Fibroblast of the aortic adventitia (primary cell): ENCODE measurements at places on chromosomes 3 and 15.

DNA sequence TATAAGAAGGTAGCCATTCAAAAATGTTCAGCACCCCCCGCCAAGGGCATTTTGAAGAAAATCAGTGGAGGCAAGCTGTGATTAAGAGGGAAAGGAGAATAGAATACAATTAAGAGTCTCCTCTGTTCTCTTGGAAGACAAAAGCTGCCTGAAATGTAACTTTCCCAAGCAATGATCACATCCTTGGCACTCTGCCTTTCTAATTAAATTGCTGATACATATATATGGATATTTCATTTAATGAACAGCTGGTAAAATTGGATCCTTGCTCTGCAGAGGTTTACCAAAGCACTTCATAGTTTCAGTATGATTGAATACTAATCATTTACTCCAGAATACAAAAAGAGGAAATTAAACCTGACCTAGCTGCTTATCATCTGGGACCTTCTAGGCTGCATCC, 10.4 kb downstream of the COL6A6 start:
- DNase-seq, result no peak

GRCh38 chr15:34900748-34901147, 68.8 kb downstream of the AQR start:
- no peak for DNase-seq

DNA sequence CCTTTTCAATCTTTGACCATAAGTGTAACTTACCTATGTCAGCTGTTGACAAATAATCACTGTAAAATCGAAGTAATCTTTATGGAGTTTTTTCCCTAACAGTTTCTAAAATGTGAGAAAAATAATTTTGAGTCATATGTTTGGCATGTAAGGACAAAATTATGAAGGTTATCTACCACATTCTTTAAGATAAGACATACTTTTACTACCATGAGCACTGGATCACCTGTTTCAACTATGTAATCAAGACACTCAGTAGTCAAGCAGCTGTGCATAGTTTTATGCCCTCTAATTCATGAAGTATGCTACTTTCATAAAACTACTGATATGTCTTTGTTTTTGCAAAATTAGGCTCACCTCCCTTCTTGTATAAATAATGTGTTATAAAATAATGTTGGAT, 12.1 kb downstream of the FGF7 start:
- DNase-seq, result peak; percentile 79

DNA sequence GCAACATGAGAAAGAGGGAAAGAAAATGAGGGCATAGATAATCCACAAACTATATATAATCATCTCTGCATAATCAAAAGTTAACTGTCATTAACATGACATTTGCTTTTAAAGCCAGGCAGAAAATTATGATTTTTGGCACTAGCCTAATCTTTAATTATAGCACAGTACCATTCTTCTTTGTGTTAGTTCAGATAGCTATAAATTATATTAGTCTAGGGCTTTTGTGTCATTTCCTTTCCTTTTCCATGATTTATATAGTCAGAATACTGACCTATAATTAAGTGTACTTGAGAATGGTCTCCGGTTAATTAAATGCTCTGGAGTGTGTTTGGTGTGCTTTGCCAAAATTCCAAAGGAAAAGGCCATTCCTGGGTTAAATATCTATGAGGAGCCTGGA, 441.9 kb upstream of the THRB start:
- no peak for DNase-seq

GRCh38 chr3:171200750-171201088, 174.2 kb upstream of the SLC2A2 start:
- no peak for DNase-seq

GRCh38 chr3:33884701-33885100, 86.3 kb downstream of the PDCD6IP start:
- DNase-seq, result no peak

DNA sequence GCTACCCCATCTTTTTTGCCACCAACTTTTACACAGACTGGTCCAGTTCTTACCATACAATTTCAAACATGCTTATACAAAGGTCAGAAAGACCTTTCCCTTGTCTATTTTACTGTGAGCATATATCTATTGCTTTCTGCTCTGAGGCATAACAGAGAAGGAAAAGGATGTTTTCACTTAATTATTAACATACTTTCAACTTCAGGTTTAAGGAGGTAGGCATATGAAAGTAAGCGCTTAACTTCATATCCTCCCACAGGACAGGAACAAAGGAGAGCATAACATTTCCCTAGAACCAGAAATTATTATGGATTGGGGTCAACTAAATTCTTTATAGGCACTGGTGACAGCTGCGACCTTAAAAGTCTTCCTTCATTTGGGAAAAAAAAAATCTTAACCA, 1.1 kb downstream of the MYEF2 start:
- DNase-seq, result no peak

GRCh38 chr15:67862750-67863441, 23.1 kb upstream of the RNU6-1 start:
- no peak for DNase-seq

- no peak for DNase-seq
Observed at GRCh38 chr15:28459279-28459678, 73.5 kb downstream of the GOLGA8G start.

DNA sequence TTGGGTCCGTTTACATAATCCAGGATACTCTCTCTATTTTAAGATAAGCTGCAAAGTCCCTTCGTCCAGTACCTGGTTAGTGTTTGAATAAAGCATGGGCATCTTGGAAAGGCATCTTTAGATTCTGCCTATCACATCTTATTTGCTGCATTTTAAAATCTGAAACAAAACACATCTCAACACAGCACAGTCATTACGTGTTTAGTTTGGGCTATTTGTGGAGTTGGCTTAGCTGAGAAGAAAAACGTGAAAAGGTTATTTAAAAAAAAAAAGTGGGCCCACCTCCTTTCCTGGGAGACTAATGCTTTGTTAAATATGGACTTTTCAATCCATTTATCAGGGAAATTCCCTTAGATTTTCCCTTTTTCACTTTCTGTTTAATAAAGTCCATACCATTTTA, 174.5 kb upstream of the WNT5A start:
- DNase-seq, result no peak

DNA sequence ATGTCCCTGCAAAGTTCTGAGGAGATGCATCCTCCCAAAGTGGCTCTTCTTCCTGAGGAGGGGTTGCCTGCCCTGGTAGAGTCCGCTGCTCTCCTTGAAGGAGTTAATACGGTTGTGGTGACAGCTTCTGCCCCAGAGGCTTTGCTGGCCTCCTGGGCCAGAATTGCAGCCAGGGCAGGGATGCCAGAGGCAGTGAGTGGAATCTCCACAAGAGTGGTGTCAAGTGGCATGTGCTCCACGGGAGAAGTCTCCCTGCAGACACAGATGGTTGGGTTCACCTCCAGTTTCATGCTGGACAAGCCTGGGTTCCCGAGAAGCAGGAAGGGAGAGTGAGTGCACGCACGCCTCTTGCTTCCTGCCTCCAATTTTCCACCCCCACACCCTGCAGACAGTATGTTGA, 105.5 kb downstream of the SLC25A26 start:
- no peak for DNase-seq

GRCh38 chr3:27324686-27325085, 44.5 kb downstream of the NEK10 start:
- DNase-seq, result no peak

DNA sequence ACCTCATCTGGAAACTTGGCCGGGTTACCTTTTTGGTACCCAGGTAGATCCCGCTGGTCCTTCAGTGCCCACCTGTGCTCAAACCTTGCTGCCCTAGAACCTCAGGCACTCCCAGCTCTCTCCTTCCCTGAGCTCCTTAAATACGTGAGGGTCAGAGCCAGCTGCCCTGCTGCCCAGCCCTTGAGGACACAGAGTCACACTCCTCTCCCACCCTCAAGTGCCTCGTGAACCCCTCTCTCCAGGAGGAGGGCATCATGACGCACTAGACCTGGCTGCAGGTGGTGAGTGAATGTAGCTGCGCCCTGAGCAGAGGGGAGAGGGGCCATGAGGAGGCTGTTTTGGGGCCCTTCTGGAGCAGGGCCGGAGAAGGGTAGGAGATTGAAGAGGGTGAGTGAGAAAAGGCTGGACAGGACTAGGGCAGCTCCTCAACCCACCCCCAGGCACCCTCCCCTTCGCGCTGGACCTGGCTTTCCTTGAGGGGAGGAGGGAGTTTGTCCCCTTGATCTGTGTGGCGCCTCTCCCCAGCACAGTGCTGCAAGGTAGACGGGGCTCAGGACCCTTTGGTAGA, 941 bp downstream of the SLC12A8 start:
- no peak for DNase-seq

- DNase-seq, result peak; percentile 56
Observed at GRCh38 chr3:125140011-125140817, 72.3 kb downstream of the SLC12A8 start.

GRCh38 chr15:63492541-63493077, 11.8 kb upstream of the USP3 start:
- DNase-seq, result no peak

DNA sequence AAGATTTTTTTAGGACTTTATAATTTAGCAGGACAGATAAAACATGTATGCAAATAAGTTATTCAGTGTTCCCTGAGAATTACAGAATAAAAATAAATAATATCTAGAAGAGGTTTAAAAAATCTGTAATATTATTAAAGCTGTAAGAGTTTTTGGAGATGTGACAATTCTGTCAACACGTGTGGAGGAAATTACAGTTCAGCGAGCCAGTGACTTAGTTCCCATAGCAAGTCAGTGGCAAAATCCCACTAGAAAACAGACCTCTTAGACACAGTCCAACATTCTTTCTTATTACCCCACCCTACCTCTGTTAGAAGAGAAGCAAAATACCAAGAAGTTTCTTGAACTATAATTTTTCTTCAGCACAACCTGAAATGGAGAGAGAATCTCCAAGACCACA, 16.2 kb upstream of the DENND6A start:
- peak; percentile 40 for DNase-seq

DNA sequence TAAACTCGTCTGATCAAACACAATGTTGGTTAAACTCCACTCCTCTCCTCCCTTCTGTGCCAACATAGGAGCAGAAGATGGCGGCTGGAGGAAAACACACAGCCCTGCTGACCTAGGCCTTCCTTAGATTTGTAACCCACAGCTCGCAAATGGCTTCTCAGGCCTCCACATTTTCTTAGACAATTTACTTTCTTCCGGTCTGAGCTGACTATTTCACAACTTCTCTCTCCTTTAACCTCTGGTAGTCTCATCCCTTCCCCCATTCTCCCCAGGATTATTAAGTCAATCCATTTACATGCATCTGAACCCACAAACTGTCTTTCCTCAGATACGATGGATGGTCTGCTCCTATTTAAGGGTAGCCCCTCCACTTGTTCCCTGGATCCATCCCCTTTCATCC, 25.7 kb upstream of the ULK4 start:
- no peak for DNase-seq

DNA sequence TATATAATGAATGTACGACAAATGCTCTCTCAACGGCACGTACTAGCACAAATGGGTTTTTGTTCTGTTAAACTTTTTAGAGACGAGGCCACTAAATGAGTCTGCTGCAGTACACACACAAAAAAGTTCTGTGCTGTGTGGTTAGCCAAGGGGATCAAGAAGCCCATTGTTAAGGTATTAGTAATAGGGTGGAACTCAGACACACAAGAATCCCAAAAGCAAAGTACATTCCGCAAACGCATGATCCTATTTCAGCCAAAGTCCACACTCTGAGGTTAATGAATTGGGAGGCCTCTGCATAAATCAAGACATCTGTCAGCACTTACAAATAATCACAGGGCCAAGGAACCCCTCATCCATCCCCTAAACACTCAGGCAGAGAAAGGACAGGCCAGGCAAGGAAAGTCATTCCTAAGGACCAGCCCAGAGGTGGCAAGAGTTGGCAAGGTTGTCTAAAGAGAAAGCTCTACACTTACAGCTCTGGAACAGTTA, 12.1 kb downstream of the OSBPL10 start:
- DNase-seq, result peak; percentile 97

- DNase-seq, result no peak
Observed at GRCh38 chr15:92613841-92614240, 41.7 kb downstream of the FAM174B start.

GRCh38 chr3:161395115-161396012, 24.0 kb upstream of the SPTSSB start:
- no peak for DNase-seq

DNA sequence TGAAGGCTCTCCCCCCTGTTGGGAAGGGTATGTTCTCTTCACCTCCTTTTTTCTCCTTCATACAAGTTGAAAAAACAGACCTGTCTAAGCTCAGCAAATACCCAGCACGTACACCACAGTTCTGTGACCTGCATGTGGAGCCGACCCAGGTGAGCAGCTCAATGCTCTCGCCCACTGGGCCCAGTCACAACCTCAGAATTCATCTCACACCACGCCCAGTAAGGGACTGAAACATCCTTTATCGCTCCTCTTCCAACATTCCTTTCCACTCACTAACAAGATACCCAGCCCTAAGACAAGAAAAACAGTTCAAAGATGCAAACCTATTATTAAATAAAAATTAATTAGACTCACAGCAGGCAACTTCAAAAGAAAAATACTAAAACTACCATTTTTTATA, 68.9 kb downstream of the FOXP1 start:
- DNase-seq, result peak; percentile 22

- DNase-seq, result no peak
Observed at GRCh38 chr3:186902154-186902553, 28.2 kb upstream of the ST6GAL1 start.

DNA sequence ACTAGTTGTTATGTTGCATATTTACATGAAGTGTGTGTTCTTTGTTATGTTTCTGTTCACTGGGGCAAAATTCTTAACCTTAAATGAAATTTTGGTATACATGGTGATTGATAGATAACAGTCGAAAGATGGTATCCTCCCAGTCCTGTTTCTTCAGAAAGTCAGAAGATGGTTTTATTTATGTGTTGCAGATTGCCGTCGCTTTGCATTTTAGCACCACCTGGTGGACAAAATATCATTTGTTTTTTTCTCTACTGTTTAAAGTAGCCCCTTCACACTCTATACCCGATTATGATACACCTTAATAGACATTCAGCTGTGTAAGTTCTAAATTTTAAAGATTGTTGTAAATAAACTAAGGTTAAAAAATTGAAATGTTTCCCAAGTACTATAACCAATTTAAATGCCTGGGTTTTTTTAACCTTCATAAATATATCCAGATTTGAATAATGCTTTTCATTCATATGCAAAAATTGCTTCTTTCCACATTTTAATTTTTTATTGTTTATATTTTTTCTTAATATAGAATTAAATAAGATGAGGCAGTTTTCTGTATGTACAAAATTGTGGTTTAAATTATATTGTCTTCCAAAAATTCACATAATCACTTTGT, 152.2 kb downstream of the ALCAM start:
- DNase-seq, result peak; percentile 85

DNA sequence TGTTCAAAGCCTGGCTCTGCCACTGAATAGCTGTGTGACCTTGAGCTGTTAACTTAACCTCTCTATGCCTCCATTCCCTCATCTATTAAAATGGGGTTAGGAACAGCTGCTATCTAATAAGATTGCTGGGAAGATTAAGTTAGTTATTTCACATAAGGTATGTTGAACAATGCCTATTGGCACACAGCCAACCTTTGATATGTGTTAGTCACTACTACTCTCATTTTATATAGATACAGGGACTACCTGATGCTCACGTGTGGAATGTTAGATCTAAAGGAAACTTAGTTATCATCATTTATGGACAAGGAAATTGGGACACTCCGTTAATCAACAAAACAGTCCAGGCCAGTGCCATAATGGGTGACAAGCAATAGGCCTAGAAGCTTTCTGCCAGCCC, 332.4 kb upstream of the PPP2R3A start:
- DNase-seq, result no peak

GRCh38 chr15:38068626-38069391, 134.4 kb downstream of the TMCO5A start:
- peak; percentile 68 for DNase-seq
